ENCODE measurements at places on chromosomes 7 and 10.
A peak's percentile ranks its signal among the peaks of the same experiment; 100 is the strongest.

DNA sequence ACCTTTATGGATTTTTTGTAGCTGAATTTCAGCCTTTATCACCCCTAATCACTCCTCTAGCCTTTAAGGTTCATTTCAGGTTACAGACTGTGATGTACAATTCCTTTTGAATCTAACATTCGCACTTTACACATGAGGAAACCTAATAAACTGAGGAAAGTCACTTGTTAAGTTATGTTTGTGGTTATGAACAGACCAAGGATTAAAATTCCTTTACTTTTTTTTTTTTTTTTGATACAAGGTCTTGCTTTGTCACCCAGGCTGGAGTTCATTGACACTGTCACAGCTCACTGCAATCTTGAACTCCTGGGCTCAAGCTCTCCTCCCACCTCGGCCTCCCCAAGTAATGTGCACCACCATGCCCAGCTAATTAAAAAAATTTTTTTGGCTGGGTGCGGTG is 3.6 kb downstream of the MCU start:
- DNase-seq, result no peak

GRCh38 chr10:69634759-69635425 is 4.8 kb downstream of the FAM241B start:
- no peak for DNase-seq

GRCh38 chr7:121390617-121391016 is 5.5 kb downstream of the FAM3C start:
- no peak for DNase-seq

- DNase-seq, result no peak
Observed at GRCh38 chr10:58565271-58565670, 52.6 kb downstream of the BICC1 start.

DNA sequence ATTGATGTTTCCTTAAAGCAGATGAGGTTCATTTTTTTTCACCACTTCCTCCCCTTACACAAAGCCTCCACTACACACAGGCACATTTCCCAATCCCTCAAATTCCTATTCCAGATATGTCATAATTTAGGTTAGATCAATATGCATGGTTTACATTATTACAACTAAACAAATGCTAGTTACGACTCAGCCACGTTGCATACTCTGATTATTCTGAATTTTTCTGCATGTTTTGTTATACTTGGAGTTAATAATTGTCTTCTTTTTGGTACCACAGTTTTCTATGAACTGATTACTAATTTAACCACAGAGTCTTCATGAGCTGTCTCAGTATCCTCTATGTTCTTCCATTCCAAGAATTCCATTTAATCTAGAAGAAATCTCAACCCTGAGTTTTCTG is 4.4 kb upstream of the BICC1 start:
- DNase-seq, result no peak

- DNase-seq, result peak; percentile 29
Observed at GRCh38 chr10:21330628-21331020, 194.9 kb downstream of the SKIDA1 start.

GRCh38 chr10:121469797-121470606 is 128.2 kb downstream of the FGFR2 start:
- DNase-seq, result no peak

DNA sequence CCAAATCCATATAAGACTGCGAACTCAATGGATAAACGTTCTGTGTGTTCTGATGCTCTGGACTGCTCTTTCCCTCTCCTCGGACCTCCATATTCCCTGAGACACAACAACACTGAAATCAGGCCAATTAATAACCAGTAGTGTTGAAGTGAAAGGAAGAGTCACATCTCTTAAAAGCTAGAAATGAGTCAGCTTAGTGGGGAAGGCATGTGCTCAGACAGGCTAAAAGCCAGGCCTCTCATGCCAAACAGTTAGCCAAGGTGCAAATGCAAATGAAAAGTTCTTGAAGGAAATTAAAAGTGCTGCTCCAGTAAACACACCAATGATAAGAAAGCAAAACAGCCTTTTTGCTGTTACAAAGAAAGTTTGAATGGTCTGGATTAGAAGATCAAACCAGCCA is 29.3 kb downstream of the TNS3 start:
- DNase-seq, result peak; percentile 49

DNA sequence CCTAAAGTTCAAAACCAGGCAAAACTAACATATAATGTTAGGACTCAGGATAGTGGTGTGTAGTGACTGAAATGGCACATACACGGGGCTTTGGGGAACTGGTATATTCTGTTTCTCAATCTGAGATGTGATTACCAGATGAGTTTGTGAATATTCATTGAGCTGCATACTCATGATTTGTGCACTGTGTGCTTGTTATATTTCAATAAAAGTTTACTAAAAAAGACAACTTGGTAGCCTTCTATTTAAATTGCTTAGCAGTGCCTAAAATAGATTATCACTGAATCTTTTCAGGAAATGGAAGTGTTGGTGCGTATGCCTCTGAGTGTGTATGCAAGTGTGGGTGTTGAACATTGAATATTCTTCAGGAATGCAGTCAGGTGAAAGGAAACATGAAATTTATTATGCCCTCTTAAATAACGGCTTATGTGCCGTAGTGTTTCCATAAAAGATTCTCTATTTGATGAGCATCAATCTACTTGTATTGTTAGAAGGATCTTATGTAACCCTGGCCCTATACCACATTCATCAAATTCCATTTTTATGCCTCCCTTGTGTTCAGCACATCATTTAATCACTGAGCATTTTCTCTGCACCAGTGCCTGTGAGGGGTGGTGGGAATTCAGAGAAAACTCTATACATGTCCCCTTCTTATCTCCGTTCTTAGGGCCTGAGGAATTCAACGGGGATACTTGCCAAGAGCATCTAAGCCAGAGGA is 82.6 kb upstream of the AUTS2 start:
- DNase-seq, result no peak

GRCh38 chr7:38105874-38106483 is 72.1 kb upstream of the STARD3NL start:
- no peak for DNase-seq
